NCI-H526 treated with DMSO at 0.1 percent for 48 hours (cell line): ENCODE measurements at places on chromosomes 1 and 21.

DNA sequence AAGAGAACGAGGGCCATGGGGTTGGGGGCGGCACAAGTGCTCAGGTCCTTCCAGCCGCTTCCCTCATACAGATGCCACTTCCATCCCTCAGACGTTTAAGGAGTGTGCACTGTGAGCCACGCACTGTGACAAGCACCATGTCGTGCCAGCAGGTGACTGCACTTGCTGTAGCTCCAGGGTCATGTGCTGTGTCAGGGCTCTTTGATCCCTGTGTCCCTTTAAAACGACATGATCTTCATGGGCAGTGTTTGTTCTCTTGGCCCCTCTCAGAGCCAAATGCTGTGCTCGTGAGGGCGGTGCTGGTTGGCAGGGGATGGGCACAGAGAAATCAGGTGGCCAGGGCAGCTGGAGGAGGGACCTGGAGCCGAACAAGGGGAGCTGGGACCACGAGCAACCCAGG lies 19.9 kb downstream of the IL10RB start:
- no peak for DNase-seq

DNA sequence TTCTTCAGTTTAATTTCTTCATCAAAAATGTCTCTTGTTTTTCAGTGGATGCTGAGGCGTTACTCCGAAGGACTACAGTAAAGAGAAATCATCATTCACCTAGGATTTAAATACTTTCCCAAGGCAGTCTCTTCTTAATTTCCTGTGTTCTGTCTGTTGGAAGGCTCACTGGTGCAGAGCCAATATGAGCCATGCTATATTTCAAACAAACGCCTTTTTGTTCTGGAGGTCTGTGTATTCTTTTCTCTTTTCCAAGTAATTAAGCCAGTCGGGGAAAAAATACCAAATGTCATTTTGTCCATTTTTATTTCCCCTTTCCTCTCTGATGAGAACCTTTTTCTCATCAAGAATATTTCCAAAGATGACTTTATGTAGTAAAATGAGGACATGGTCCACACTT lies 206.5 kb downstream of the RWDD3 start:
- DNase-seq, result no peak

DNA sequence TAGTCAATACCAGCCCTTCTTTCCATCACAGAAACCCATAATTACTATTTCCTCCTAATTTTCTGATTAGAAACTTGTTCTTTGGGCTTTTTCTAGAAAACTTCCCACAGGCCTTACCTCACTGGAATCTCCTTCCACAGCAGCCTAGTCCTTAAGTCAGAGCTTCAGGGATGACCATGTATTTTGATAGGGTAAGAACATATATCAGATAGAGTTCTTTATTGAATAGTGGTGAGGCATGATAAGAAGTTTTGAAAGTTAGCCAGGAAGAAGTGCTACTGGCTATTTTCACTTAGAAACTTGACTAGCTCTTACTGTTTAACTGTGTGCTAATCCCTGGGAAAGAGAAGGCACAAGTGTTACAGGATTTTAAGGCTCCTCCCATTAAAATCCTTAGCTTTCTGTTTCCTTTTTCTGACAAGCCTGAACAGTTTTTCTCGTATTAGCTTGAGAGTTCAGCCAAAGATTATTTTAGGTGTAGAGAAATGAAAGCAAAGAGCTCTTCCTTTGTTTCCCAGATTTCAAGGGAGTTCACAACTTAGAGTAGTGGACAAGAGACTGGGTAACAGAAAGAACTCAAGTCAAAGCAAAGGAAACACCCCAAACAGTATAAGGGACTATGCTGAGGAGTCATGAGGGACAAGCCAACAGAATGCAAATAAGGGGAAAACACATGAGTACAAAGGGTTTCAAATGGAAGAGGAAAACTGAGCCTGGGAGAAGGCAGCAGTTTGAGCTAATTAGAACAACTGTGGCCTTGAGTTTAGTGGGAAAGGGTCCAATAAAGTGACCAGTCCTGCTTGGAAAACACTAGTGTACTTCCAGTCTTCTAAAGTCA lies 37.2 kb upstream of the AIM2 start:
- DNase-seq, result no peak

DNA sequence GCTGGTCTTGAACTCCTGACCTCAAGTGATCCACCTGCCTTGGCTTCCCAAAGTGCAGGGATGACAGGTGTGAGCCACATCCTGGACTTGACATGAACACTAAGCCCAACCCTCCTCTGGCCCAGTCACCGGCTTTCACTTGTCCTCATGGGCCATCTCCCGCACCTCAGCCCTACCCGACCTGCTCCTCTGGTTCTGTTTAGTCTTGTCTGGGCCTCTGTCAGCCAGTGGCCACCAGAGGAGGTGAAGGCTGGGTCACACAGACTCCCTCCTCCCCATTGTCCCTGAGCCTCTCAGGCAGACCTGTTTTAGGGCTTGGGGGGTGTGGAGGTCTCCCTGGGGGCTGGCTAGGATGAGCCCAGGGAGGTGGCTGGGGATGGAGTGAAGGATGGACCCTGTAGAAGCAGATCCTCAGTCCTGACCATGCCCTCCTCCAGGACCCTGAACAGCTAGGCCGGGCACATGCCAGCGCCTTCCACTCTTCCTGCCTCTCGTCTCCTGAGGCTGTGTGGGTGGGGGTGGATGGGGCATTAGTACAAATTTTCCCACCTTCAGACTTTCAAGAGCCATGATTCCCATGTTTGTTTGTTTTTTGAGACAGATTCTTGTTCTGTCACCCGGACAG lies 26.1 kb upstream of the UMODL1 start:
- DNase-seq, result no peak
